LHCN-M2 (cell line): ENCODE measurements at places on chromosomes 6 and 20. TPM values are rescaled to one million over a fixed set of nuclear protein-coding genes. Genes with fewer than 3 reads are reported as not detected.
A peak's percentile ranks its signal among the peaks of the same experiment; 100 is the strongest.

Gene RGS17
- 33.6 and 39.4 TPM in 2 replicates for total RNA-seq

Gene FKBP1C
- total RNA-seq: 0.17 and 0.83 TPM in 2 replicates

Gene KIAA0408
- total RNA-seq: 2.4 and 5.0 TPM in 2 replicates

Gene TBXT
- total RNA-seq: not detected in 2 replicates

Gene MCHR2
- total RNA-seq: not detected in 2 replicates

Gene EPPIN
- total RNA-seq: not detected in 2 replicates

- no peak for DNase-seq
Observed at GRCh38 chr20:55390791-55391190, 614.5 kb downstream of the CBLN4 start.

GRCh38 chr6:144824018-144824417, 538.9 kb downstream of the UTRN start:
- no peak for DNase-seq

- DNase-seq: no peak
Observed at GRCh38 chr20:25859649-25860530, 163.2 kb upstream of the ZNF337 start.

- DNase-seq: peak; percentile 25
Observed at GRCh38 chr20:2206957-2207769, 88.6 kb upstream of the TGM3 start.
